Stimulated activated naive CD8-positive, alpha-beta T cell treated with anti-CD3 and anti-CD28 coated beads, Interleukin-15, amount 100 ng/mL, for 72 hours (primary cell): ENCODE measurements at places on chromosomes 5 and 9.

DNA sequence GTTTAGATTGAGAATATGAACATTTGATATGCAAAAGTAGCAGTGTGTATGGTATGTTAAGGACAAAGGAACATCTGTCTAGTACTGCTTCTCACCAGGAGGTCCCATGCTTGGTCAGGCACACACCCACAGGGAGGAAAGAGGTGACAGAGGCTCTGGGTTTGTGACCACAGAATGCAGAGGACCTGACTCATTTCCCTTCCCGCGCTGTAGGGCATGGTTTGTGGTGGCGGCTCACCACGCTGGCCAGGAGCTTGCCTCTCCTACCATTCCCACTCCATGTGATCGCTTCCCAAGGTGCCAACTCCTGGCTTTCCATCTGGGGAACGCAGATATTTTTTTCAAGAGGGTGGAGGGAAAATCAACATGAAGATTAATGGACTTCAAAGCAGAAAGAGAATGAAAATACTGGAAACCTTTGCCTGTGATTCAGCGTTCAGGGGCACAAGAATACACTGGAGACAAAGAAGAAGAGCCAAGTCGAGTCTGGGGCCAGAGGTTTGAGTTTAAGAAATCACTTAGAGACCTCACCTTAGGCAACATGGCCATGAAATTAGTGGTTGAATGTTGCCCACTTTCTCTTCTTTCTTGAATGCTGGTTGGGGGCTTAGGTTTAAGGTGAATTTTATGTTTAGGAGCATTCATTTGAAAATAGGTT lies 477.8 kb downstream of the CCDC171 start:
- DNase-seq = peak; percentile 79

DNA sequence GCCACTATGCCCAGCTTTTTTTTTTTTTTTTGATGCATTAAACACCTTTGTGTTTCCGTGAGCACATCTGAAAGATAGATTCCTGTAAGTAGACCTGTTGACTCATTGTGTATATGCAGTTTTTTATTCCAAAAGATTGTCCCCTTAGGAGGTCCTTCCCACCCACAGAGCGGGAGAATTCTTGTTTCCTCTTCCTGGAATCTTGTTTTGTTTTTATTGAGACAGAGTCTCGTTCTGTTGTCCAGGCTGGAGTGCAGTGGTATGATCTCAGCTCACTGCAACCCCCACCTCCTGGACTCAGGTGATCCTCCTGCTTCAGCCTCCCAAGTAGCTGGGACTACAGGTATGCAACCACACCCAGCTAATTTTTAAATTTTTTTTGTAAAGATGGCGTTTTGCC lies 7.6 kb downstream of the PTPA start:
- no peak for DNase-seq

- no peak for DNase-seq
Measured at GRCh38 chr5:108003178-108003577, 332.4 kb upstream of the EFNA5 start.

DNA sequence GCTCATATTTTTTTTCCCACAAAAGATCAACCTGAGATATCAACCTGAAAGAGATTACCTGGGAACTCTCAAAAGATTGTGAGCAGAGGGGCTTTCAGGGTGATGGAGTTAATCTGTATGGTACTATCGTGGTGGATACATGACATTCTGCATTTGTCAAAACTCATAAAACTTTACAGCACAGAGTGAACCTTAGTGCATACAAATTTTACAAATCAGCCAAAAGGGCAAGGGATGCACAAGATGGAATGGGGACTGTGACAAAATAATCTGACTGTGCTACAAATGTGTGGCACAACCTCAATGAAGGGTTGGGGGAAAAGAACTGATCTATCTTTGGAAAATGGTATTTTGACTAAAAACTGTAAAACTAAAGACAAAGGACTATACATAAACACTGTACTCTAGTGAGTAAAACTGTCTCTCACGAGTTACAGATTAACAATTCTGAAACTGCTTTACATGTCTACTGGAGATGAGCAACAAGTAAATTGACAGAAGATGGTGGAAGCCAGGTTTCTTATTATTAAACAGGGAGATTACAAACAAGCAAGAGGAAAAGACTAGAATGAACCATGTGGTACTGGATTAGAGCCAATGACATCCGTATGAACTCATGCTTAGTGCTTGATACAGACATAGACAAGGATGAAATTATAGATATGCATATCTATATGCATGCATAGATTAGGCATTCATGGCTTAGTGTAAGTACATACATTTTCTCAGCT lies 24.8 kb upstream of the RLN1 start:
- no peak for DNase-seq

GRCh38 chr9:69141851-69142250 lies 32.2 kb upstream of the TJP2 start:
- DNase-seq = no peak

DNA sequence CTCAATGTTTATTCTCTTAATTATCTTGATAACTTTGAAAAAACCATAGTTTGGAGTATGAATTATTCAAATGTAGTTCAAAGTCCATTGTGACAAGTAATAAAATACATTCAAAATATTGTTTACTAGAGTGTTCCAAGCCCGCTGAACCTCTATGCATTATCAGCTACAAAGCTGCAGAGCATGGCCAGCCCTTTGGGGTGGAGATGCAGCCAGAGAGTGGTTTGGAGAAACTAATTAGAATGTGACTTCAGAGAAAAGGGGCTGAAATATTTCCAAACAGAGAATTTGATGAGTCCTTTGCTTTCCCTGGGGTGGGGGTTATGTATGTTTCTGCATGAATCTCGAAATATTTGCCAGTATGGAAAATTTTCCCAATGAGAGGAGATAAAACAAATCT lies 211.3 kb downstream of the NTRK2 start:
- DNase-seq = no peak

DNA sequence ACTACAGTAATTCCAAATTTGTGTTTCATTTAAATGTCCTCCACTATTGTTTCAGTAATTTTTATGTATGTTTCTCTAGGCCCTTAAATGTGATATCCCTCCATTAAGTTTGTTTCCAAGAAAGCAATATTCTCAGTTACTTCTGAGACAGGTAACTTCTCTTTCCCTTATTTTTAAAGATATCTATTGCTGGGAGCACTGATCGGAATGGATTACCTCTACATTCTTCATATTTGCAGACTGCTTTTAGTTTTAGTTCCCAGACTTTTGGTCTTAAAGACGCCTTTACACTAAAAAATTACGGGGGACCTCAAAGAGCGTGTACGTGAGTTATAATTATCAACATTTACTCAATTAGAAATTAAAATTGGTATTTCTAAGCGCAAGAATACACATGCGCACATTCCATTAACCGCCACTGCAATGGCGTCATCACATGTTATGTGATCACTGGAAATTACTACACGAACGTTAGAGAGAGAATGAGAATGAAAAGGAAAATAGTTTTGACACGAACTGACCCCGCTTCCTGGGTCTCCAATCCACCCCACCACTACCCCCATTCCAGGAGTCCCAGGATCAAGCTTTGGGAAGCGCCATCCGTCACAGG lies 519 bp upstream of the RAD50 start:
- no peak for DNase-seq

DNA sequence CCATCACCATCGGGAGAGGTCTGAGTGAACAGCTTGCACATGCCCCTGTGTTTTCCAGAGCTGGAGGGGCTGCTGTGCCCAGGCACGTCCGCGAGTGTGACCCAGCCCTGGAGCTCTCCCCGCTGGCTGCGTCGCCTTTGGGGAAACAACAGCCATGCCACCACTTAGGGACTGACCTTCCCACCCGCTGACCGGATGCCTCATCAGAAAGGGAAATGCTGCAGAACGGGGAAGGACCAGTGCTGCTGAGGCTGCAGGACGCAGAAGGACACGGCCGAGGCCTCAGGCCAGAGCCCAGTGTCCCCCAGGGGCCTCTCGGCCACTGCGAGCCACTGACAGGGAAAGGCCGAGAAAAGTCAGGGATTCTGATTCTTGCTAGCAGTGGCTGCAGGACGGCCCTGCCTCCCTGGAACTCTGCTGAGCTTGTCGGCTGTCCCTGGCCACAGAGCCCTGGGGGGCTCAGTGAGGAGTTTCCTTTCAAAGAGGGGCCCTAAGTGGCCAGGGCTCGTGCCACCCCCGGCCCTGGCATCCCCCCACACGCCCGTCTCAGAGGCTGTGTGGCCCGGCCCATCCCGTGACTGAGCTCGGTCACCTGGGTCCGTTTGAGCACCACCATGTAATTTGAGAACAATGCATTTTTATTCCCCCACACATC lies 130.8 kb downstream of the ZNF354C start:
- no peak for DNase-seq

GRCh38 chr5:123455095-123455494 lies 31.9 kb upstream of the CEP120 start:
- DNase-seq = no peak

- DNase-seq = no peak
Measured at GRCh38 chr5:74042959-74043358, 417.0 kb downstream of the ARHGEF28 start.

GRCh38 chr5:61882901-61883500 lies 423.0 kb upstream of the KIF2A start:
- no peak for DNase-seq

- no peak for DNase-seq
Measured at GRCh38 chr5:15254607-15255006, 245.4 kb upstream of the FBXL7 start.

DNA sequence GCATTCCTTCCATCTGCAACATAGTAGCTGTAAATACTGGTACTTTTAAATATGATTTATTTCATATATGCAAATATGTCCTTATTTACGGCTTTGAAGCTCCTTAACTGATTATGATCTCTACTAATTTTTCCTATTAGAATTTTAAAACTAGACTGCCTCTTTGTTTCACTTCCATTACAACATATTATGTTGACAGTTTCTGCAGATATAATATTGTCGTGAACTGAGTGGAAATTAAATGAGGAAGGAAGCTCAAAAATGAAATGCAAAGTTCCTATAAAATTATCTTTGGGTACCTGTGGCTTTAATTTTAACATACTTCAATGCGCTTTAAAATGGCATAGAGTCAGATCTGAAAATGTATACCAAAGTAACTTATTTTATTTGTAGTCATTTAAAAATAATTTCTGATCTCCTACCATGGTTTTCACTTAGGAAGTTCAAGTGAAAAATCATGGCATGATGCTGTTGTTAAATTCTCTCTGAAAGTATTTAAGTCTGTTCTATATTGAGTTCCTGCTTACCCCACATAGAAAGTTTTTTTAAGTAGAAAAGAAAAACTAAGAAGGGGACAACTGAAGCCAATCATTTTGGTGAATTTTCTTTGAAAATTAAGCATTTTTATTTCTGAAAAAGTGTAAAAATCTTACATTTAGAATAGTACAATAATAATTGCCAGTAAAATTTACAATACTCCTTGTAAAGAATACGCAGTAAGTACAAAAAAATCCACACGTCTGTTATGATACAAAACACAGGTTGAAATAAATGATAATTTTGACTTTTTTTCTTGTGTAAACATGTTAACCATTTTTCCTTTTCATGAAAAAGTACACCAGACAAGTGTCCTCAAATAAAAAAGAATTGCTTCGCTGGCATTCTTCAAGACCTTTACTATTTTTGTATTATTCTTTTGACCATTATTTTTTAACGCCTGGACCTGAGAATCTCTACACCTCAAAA lies 2.6 kb downstream of the FOXD1 start:
- no peak for DNase-seq

DNA sequence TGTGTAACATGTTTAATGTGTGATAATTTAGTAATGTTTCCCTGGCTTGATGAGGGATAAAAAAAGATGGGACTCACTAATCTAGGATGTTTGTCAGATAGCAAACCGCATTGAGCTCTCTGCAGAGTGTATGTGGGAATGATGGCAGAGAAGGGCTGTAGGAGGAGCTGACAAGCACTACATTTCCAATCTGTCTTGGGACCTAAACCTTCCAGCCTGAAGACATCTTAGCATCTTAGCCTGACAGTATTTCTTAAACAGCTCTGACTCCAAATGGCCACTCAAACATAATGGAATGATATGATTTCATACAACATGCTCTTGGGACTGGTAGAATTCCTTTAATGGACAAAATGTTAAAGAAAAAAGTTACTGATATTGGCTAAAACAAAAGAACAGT lies 116.7 kb downstream of the PPP2R2B start:
- DNase-seq = no peak

- DNase-seq = no peak
Measured at GRCh38 chr5:145204743-145205142, 630.4 kb downstream of the PRELID2 start.

DNA sequence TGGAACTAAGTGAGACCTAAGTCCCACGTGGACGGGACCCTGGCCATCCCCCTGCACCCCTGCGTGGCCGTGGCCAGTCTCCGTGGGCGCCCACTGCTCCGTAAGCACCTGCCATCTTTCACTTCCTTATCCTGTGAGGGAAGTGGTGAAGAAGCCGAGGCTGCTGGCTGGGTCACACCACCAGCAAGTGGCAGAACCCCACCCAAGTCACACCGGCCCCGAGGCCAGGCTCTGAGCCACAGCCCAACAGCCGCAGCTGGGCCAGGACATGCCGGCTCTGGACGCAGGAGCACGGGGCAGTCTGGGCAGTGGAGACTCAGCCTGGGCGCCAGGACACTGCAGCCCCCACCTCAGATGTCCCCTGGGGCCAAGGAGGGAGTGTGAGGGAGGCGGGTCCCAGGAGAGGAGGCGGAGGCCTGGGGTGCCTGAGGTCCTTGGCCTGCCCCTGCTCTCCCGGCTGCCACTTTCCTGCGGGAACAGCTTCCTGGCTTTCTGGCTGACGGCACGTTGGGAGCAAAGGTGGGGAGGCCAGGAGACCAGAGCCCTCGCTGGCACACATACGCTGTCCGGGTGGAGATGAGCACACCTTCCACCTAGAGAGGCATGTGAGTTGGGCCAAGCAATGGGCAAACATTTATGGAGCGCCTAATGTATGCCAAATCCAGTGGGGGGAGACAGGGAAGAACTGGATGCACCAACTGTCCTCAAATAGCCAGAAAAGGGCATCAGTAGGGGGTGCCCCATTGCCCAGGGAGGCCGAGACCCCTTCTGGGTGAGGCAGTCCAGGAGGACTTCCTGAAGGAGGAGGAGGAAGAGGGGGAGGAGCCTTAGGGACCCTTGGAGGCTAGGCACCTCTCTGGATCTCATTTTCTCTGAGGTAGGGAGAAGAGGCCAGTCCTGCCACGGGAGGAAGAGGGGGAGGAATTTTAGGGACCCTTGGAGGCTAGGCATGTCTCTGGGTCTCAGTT lies 43.9 kb upstream of the EGFL7 start:
- DNase-seq = no peak

GRCh38 chr5:157162919-157163510 lies 3.0 kb downstream of the GARIN3 start:
- DNase-seq = no peak

DNA sequence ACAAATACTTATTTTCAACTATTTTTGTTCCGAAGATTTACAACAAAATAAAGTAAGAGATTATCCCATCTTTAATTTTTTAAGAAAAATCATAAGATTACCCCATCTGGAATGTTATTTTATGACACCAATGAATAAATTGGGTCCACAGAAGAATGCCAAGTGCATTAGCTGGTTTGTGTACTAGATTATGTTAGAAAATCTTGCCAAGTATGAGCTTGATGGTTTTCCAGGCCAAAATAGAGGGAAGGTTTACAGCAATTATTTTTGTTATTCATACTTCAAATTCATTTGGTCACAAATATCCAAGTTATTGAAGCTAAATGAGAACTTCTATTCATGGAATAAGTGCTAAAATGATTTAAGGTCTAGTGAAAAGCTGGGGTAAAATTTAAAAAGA lies 109.4 kb upstream of the DMRTA1 start:
- DNase-seq = no peak

- DNase-seq = no peak
Measured at GRCh38 chr9:99416007-99416406, 193.9 kb downstream of the SEC61B start.

GRCh38 chr9:87599901-87600610 lies 102.4 kb downstream of the DAPK1 start:
- no peak for DNase-seq

- DNase-seq = no peak
Measured at GRCh38 chr9:117671468-117671867, 32.7 kb upstream of the TLR4 start.
